ENCODE measurements at places on chromosomes 5 and 9. TPM values are rescaled to one million over a fixed set of nuclear protein-coding genes. Genes with fewer than 3 reads are reported as not detected.
A peak's percentile ranks its signal among the peaks of the same experiment; 100 is the strongest.

DNA sequence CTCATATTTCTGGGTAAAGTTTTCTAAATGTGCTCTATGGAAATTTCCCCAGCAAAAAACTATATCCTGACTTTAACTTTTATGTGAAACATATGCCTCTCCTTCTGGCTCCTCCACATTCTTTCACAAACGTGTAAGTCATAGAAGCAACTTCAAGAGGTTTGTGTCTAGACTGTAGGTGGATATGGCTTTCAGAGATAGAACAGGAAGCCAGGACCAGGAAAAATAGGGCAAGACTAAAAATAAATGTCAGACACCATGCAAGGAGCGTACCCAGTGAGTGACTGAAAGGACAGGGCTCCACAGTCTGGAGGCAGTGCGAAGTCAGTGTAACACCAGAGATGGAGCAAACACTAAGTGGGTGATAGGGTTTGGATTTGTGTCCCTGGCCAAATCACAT lies 240.7 kb downstream of the COX7C start:
- H3K27ac ChIP-seq, result no peak overlapping the region
- H3K4me3 ChIP-seq, result no peak overlapping the region
- no peaks in the 10 kb centered on the region for H3K4me1 ChIP-seq
- no peaks in the 10 kb centered on the region for H3K27me3 ChIP-seq
- no peak for DNase-seq

GOLM1 gene
- 124 TPM for polyA plus RNA-seq

YIPF5 gene
- 56.2 TPM for polyA plus RNA-seq

ROPN1L gene
- 0.30 TPM for polyA plus RNA-seq

GRCh38 chr9:131270171-131271015 lies 5.9 kb downstream of the FAM78A start:
- no peak overlapping the region for H3K27ac ChIP-seq
- H3K36me3 ChIP-seq, result no peaks in the 10 kb centered on the region
- peaks cover 4% of the 10 kb centered on the region for H3K4me1 ChIP-seq
- H3K27me3 ChIP-seq, result peaks cover 20% of the 10 kb centered on the region
- no peak for DNase-seq
- H3K4me3 ChIP-seq, result no peak overlapping the region

DNA sequence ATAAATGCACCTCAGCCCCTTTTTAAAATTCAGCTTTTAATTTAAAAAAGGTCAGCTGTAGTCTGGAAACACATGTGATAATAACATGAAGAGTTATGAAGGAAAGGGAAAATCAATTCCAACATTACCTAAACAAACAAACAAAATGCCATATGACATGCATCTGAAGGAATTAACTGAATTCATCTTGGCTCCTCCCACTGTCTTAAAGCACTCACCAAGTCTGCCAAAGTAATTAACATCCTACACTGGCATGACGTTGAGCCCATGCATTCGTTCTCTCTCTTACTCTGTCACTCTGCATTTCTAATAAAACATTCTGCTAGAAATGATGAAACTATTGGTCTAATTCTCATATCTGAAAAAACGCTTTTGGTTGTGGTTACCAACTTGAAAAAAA lies 37.7 kb downstream of the TSSK1B start:
- no peaks in the 10 kb centered on the region for H3K4me1 ChIP-seq
- H3K4me3 ChIP-seq, result no peak overlapping the region
- H3K27me3 ChIP-seq, result no peaks in the 10 kb centered on the region
- no peak overlapping the region for H3K27ac ChIP-seq
- H3K36me3 ChIP-seq, result no peaks in the 10 kb centered on the region

- no peaks in the 10 kb centered on the region for H3K36me3 ChIP-seq
- DNase-seq, result no peak
- no peaks in the 10 kb centered on the region for H3K27me3 ChIP-seq
- no peaks in the 10 kb centered on the region for H3K4me1 ChIP-seq
- H3K27ac ChIP-seq, result no peak overlapping the region
- no peak overlapping the region for H3K4me3 ChIP-seq
These were observed 32.3 kb upstream of the NPM1 start for GRCh38 chr5:171355302-171355724.

DNA sequence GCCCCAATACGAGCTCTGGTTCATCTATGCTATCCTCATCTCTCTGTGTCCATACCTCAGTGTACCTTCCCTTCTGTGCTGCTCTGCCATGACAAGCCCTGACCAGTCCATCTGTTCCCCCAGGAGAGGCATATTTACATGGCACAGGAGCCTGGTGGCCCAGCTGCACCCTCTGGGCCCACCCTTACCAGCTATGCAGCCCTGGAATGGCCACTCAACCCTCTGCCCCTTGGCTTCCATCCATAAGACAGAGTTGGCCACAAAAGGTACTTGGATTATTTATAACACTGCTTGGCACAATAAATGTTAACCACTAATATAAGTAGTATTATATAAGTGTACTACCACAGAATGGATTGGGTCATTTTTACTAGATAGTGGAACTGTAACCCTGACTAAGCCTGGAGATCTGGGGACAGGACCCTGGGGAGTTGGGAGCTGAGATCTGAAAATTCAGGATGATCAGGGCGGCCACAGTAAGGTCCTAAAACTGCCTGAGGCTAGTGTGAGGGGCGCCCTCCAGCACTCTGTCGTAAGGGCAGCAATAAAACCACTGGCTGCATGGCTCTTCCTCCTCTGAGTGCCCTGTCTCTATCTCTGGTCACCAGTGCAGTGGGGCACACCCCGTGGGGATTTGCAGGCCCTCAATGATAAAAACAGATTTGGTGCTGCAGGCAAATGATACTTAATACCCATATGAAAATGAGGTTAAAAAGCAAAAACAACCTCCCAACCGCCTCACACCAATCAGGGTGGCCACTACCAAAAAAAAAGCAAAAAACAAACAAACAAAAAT lies 65.8 kb downstream of the SEMA4D start:
- peaks cover 11% of the 10 kb centered on the region for H3K4me1 ChIP-seq
- H3K4me3 ChIP-seq, result no peak overlapping the region
- no peak for DNase-seq
- no peak overlapping the region for H3K27ac ChIP-seq
- H3K36me3 ChIP-seq, result no peaks in the 10 kb centered on the region

IL7R gene
- 9.9 TPM for polyA plus RNA-seq

DNA sequence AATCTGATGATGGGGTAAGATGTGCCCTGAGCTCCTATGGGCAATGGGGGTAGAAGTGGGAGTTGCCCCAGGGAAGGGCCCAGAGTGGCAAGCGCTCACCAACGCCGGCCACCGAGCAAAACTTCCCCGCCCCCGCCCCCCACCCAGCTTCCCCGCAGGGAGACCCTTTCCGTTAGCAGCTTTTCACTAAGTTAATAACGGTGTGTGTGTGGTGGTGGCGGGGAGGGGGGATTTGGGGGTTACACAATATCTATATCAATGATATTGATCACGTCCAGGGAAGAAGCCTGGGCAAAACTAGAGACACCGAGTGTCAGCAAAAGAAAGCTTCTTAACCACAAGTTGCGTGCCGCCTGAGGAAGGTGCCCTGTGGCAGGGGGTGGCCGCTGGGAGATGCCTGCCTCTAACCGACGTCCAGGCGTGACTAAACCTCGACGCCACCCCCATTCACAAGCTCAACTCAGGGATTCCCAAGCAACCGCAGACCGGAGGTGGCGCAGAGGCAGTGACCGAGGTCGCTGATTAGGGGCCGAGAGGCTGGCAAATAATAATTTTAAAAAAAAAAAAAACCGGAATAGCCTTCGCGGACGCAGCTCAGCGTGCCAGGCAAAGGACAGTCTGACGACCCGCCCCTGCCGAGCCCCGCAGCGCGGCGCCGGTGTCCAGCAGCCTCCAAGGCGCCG lies 222.6 kb downstream of the MEF2C start:
- no peak for DNase-seq
- peak overlapping the region; percentile 19 for H3K4me3 ChIP-seq
- no peaks in the 10 kb centered on the region for H3K36me3 ChIP-seq
- H3K27me3 ChIP-seq, result peaks cover 65% of the 10 kb centered on the region

SLC46A2 gene
- 0.43 TPM for polyA plus RNA-seq

DNA sequence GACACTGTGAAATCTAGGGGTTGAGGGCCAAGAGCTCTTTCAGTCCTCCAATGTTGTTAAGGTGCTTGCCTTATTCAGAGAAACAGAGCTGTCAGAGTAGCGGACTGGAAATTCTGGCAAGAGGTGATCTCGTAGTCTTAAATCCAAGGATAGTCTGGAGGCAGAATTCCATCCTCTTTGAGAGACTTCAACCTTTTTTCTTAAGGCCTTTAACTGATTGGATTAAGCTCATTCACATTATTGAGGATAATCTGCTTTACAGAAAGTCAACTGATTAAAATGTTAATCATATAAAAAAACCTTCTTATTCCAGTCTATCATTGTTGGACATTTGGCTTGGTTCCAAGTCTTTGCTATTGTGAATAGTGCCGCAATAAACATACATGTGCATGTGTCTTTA lies 243.1 kb upstream of the COX7C start:
- H3K36me3 ChIP-seq, result no peaks in the 10 kb centered on the region
- H3K4me1 ChIP-seq, result no peaks in the 10 kb centered on the region
- H3K27ac ChIP-seq, result no peak overlapping the region
- H3K4me3 ChIP-seq, result no peak overlapping the region

DNA sequence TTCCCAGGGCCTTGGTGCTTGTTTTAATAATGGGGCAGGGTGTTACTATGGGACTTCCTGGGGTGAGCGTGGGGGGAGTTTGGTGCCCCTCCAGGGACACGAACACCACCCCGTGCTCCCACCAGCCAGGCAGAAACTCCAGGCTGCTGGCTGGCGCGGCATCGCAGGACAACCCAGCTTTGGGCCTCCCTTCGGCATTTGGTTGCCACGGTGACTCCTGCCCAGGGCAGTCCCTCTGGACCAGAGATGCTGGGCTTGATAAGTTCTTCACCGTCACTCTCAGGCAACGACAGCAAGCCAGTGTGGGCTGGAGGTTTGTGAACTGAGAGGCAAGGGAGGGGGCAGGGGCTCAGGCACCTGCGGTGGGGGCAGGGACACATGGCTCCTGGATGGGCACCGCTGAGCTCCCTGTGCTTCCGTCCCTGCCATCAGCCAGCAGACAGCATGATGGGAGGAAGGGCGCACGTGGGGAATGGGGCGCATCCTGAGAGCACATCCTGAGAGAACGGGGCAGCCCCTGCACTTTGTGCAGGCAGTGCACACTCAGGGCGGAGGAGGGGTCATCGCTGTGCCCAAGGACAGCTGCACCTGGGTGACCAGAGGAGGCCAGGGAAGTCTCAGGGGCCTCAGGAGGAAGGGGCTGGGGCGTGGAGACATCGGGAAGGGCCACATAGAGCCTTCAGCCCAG lies 116.4 kb downstream of the RXRA start:
- H3K27ac ChIP-seq, result no peak overlapping the region
- H3K4me1 ChIP-seq, result peaks cover 32% of the 10 kb centered on the region
- no peak overlapping the region for H3K4me3 ChIP-seq
- no peak for DNase-seq
- H3K36me3 ChIP-seq, result peaks cover 7% of the 10 kb centered on the region
- H3K27me3 ChIP-seq, result peaks cover 14% of the 10 kb centered on the region

DNA sequence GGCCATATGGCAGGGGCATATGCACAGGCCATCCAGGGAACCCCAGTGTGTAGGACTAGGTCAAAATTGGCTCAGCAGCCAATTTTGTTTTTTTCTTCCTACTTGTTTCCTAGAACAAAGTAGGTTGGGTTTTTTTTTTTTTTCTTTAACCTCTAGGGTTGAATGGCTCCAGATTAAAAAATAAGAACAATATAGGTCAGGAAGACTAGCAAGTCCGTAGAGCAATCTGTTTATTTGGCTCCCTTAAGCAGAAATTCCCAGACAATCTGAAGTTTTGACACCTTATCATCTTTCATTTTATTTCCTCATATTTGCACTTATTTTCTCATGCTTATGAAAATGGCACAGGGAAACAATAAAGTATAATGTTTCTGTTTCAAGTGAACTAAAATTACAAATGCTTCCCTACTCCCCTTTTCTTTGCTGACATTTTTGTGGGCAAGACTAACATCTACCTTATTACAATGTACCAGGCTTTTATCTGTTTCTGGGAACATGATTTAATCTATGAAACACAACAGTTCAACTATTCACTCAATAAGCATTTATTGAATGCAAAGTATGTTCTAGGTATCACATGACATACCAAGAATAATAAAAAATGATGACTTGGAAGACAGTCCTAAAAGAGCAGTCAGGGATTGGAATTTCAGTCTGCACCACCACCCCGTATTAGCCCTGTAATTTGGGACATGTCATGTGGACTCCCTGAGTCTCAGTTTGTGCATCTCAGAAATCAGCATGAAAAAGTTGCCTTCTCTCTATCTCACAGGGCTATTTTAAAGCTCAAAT lies 30.5 kb downstream of the TLR4 start:
- DNase-seq, result no peak
- H3K27ac ChIP-seq, result no peak overlapping the region
- no peaks in the 10 kb centered on the region for H3K36me3 ChIP-seq
- H3K27me3 ChIP-seq, result no peaks in the 10 kb centered on the region
- no peak overlapping the region for H3K4me3 ChIP-seq
